ENCODE measurements at places on chromosomes 1 and 21.

- DNase-seq = no peak
Observed at GRCh38 chr1:116321766-116322175, 51.3 kb upstream of the ATP1A1 start.

GRCh38 chr21:15108801-15109200, 44.0 kb upstream of the NRIP1 start:
- DNase-seq = no peak

- DNase-seq = no peak
Observed at GRCh38 chr1:183791319-183791718, 13.6 kb upstream of the RGL1 start.

DNA sequence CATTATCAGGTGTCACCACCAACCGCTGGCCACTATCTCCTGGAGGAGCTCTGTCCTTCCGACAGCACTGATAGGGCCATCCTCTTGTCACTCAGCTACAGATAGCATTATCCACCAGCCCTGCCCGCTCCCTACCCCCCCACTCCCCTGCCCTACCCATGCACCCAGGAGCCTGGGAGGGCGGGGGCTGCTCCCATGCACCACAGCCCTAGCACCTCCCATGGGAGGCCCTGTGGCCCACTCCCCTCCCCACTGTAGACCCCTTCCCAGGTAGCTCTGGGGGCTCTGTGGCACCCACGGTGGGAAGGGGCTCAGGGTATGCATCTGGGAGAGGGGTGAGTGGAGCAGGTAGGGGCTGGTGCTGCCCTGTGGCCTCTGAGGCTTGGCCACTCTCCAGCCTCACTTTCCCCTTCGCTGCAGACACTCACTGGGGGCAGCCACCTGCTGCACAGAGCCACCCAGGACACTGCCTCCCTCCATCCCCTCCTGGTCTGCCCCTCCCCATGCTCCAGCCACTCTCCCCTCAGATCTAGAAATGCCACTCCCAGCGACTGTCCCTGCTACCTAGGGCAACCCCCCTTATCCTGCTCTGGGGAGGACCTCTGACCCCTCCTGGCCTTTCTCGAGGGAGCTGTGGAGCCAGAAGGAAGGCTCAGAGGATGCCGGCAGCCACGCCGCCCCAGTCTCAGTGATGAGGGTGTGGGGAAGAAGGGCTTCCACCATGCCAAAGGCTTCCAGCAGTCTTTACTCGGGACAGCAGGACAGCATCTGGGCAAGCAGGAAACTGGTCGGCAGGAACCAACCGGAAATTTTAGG, 58.5 kb downstream of the WNT9A start:
- DNase-seq = no peak

DNA sequence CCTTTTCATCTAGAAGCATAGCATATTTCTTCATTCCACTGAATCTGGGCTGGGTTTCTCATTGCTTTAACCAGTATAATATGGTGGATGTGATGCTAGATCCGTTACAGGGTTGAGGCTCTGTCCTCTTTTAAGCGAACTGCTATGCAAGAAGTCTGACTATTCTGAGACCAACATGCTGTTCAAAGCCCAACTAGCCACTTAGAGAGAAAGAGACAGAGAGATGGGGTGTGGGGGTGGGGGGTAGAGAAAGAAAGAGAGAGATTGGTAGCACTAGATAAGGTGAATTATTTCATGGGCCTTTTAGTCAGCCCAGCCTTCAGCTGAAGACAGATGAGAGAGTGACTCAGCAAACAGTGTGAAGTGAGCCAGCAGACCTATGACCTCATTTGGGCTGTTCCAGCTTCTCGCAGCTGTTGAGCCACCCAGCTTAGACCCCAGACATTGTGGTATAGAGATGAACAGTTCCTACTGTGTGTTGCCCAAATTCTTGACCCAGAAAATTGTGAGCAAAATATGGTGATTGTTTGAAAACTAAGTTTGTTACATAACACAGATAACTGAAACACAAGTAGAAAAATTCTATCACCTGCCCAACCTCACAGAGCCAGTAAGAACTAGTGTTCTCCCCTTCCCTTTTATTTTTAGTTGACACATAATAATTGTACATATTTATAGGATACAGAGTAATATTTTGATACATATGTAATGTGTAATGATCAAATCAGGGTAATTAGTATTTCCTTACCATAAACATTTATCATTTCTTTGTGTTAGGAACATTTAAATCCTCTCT, 40.7 kb upstream of the PRKACB start:
- no peak for DNase-seq

GRCh38 chr21:19510653-19511052, 1107.1 kb upstream of the TMPRSS15 start:
- no peak for DNase-seq

GRCh38 chr1:12617511-12617900, 504 bp downstream of the DHRS3 start:
- DNase-seq = peak; percentile 27

GRCh38 chr21:32472890-32473765, 60.6 kb downstream of the EVA1C start:
- DNase-seq = no peak

DNA sequence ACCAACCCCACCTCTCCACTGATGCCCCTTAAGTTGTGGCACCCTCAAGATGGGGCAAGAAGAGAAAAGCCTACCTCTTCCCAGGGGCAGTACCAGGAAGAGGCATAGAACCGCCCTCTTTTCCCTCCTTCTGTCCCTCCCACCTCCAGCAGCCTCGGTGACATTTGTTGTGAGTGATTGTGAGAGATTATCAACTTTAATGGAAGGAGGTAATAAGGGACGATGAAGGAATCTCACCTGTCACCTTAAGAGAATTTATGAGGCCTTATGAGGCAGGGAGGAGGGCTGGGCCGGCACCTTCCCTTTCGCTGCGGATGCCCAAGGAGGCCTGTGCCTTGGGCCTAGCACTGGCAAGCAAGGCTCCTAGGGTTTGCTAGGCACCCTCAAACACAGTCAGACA, 1.4 kb upstream of the ADGRB2 start:
- DNase-seq = no peak

DNA sequence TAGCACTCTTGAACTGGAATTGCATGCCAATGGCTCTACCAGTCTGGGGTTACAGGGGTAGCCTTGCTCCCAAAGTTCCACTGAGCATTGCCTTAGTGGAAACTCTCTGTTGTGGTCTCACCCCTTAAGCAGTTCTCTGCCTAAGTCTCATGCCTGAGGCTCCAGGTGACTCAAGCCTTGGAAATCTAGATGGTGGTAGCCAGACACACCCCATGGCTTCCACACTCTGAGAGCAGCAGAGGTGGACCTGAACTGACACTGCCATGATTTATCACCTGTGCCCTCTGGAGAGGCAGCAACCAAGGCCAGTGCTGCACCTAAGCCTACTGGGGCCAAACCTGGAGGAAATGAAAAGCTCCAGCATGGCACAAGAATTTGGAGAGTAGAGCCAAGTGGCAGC, 285.7 kb upstream of the PKN2 start:
- DNase-seq = no peak

DNA sequence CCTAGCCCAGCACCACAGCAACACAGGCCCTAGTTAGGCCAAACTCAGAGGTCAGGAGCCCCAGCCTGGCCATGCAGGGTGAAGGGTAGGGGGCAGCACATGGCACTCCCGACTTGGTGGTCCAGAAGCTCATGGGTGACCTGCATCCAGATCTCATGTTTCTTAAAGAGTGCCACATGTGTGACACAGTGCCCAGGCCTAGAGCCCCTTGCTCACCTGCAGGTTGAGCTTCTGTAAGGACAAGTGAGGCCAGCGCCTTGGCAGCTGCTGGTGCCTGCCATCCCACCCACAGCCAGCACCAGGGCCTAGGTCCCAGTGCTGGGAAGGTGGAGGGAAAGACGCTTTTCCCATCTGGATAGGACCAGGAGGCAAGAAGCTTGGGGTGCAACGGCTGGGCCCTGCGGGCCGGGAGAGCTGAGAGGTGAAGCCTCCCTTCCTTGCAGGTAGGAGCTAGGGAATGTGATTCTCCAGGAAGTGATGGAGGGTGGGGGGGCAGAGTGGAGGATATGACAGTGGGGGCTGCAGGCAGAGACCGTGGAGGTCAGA, 6.5 kb downstream of the SHISA4 start:
- no peak for DNase-seq

DNA sequence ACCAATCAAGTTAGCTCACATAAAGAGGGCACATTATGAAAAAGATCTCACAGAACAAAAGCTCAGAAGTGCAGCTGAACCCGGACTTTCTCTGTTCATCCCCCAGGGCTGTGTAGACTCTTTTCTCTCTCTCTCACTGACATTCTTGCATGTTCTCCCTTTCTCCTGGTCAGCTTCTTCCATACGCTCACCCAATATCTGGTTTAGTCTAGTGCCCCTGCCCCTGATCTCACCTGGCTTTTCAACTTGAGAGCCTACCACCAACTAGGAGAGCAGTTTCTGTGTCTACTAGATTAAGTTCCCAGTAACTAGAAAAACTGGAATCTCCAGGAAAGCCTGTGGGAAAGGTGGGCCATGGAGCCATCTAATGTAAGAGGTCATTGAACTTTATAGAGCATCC, 126.9 kb upstream of the GRIK3 start:
- DNase-seq = no peak
